ENCODE measurements at places on chromosomes 13 and 19. TPM values are rescaled to one million over a fixed set of nuclear protein-coding genes. Genes with fewer than 3 reads are reported as not detected.

The LILRB4 gene
- not detected for total RNA-seq

The NKG7 gene
- not detected for total RNA-seq

The WDR88 gene
- total RNA-seq = not detected

The ZNF560 gene
- 3.7 TPM for total RNA-seq

The CPB2 gene
- not detected for total RNA-seq

The CYP4F12 gene
- 0.53 TPM for total RNA-seq

The LCP1 gene
- total RNA-seq = not detected

The SIGLEC9 gene
- not detected for total RNA-seq

The PNMA8A gene
- 27.8 TPM for total RNA-seq

The ZNF431 gene
- total RNA-seq = 9.6 TPM

The MISP3 gene
- total RNA-seq = 0.82 TPM

The SLC7A9 gene
- not detected for total RNA-seq

The KCNK6 gene
- total RNA-seq = 0.69 TPM

The JAK3 gene
- 0.45 TPM for total RNA-seq

The TIMM29 gene
- total RNA-seq = 49.9 TPM

The SHKBP1 gene
- 23.2 TPM for total RNA-seq

The CRB3 gene
- not detected for total RNA-seq

The SYNGR4 gene
- not detected for total RNA-seq

The TIMM50 gene
- 166 TPM for total RNA-seq

The PLPP2 gene
- total RNA-seq = 102 TPM

The SULT2A1 gene
- total RNA-seq = not detected

The EPN1 gene
- 91.3 TPM for total RNA-seq

The PCDH9 gene
- total RNA-seq = 4.8 TPM

The ANGPTL8 gene
- total RNA-seq = not detected

The CYP4F8 gene
- total RNA-seq = not detected

The IGFL2 gene
- 0.08 TPM for total RNA-seq

The IL11 gene
- 27.7 TPM for total RNA-seq

The DYRK1B gene
- 8.9 TPM for total RNA-seq

The ZNF175 gene
- total RNA-seq = 2.3 TPM

The SPIB gene
- not detected for total RNA-seq

The MAST1 gene
- total RNA-seq = 0.45 TPM

The CFD gene
- 3.5 TPM for total RNA-seq

The CEBPA gene
- 1.1 TPM for total RNA-seq

The ONECUT3 gene
- not detected for total RNA-seq

The SIGLEC12 gene
- total RNA-seq = not detected

The ZNF221 gene
- 3.3 TPM for total RNA-seq

The IL17D gene
- 1.4 TPM for total RNA-seq

The SHFL gene
- 28.4 TPM for total RNA-seq

The MRI1 gene
- 80.2 TPM for total RNA-seq

The CBLC gene
- total RNA-seq = not detected

The ZNF14 gene
- 3.2 TPM for total RNA-seq

The BICRA gene
- total RNA-seq = 3.8 TPM

The IZUMO2 gene
- total RNA-seq = not detected

The CYSLTR2 gene
- total RNA-seq = not detected

The NCCRP1 gene
- total RNA-seq = not detected

The ADM5 gene
- total RNA-seq = 11.6 TPM

The TMIGD2 gene
- not detected for total RNA-seq

Data from A375 (cell line).